Bronchial smooth muscle cell (primary cell): ENCODE measurements at places on chromosomes 12 and 14. TPM values are rescaled to one million over a fixed set of nuclear protein-coding genes. Genes with fewer than 3 reads are reported as not detected.

The PPP2R5E gene
- total RNA-seq: 7.4 and 9.3 TPM in 2 replicates

The GPR162 gene
- 5.1 and 5.8 TPM in 2 replicates for total RNA-seq

The RNU4-1 gene
- total RNA-seq: 503 and 1,049 TPM in 2 replicates

The MYH7 gene
- total RNA-seq: not detected in 2 replicates

The CFAP73 gene
- 0.09 TPM in 1 of 2 replicates, not detected in the other for total RNA-seq

The RNASE3 gene
- 0.16 TPM in 1 of 2 replicates, not detected in the other for total RNA-seq
